GM23338 (cell line): ENCODE measurements at places on chromosomes 6 and 20. TPM values are rescaled to one million over a fixed set of nuclear protein-coding genes. Genes with fewer than 3 reads are reported as not detected.

Gene TBXT
- total RNA-seq: 0.39 TPM in 1 of 2 replicates, not detected in the other

Gene LST1
- total RNA-seq: not detected in 2 replicates

DNA sequence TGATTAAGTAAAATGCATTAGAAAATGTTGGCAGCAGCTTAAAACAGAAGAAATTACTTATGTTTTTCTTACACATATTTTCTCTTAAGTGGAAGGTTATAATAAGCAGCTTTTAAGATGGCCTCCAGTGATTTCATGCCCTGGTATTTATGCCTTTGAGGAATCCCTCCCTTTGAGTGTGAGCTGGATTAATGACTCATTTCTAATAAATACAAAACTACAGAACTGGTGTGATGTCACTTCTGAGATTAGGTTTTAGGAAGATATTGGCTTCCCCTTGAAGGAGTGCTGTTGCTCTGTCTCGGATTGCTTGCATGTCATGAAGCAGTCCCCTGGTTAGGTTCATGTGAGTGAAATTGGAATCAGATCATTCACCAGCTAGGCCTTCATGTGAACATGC lies 143.2 kb upstream of the EPHA7 start:
- peaks cover 8% of the 10 kb centered on the region; the same call in 1 of the 2 replicates for H3K4me1 ChIP-seq
- DNase-seq: no peak
- H3K36me3 ChIP-seq: no peaks in the 10 kb centered on the region
- H3K4me3 ChIP-seq: no peak overlapping the region

- peaks cover 15% of the 10 kb centered on the region for H3K4me1 ChIP-seq
- H3K27me3 ChIP-seq: no peaks in the 10 kb centered on the region
- no peak overlapping the region for H3K27ac ChIP-seq
- H3K36me3 ChIP-seq: no peaks in the 10 kb centered on the region
These were observed 251.5 kb downstream of the TSHZ2 start for GRCh38 chr20:53223626-53224172.

DNA sequence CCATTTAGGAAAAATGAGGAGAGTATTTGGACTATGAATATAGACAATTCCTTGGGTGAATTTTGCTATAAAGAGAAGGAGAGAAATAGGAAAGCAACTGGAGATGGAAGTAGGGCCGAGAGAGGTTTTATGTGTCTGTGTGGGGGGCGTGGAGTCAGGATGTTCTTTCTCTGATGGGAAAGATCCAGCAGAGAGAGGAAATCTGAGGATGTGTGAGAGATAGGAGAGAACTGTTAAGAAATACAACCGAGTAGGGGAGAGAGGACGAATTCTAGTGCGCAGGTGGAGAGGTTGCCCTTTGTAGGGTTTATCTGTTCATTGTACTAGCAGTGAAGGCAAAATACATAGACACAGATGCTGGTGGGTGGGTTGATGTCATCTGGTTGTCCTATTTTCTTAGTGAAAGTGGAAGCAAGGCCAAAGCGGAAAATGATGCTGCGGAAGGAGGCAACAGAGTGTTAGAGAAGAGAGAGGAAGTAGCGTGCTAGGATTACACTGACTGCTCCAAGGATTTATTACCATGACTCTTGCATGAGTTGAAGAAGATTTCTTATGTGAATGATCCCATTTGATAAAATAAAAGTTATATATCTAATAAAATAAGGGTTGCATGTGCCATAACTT lies 57.7 kb downstream of the CLVS2 start:
- no peaks in the 10 kb centered on the region for H3K27me3 ChIP-seq
- H3K36me3 ChIP-seq: no peaks in the 10 kb centered on the region
- no peak overlapping the region for H3K27ac ChIP-seq
- H3K4me3 ChIP-seq: no peak overlapping the region

GRCh38 chr6:11473008-11473740 lies 64.4 kb upstream of the TMEM170B start:
- no peak for DNase-seq
- no peaks in the 10 kb centered on the region for H3K27me3 ChIP-seq
- H3K36me3 ChIP-seq: no peaks in the 10 kb centered on the region; the same call in 1 of the 2 replicates
- no peak overlapping the region for H3K27ac ChIP-seq
- no peaks in the 10 kb centered on the region for H3K4me1 ChIP-seq
- no peak overlapping the region for H3K4me3 ChIP-seq

Gene HLA-DRA
- total RNA-seq: 4.4 and 6.9 TPM in 2 replicates

Gene CST2
- total RNA-seq: not detected in 2 replicates

Gene DAAM2
- 2.5 and 4.9 TPM in 2 replicates for total RNA-seq

DNA sequence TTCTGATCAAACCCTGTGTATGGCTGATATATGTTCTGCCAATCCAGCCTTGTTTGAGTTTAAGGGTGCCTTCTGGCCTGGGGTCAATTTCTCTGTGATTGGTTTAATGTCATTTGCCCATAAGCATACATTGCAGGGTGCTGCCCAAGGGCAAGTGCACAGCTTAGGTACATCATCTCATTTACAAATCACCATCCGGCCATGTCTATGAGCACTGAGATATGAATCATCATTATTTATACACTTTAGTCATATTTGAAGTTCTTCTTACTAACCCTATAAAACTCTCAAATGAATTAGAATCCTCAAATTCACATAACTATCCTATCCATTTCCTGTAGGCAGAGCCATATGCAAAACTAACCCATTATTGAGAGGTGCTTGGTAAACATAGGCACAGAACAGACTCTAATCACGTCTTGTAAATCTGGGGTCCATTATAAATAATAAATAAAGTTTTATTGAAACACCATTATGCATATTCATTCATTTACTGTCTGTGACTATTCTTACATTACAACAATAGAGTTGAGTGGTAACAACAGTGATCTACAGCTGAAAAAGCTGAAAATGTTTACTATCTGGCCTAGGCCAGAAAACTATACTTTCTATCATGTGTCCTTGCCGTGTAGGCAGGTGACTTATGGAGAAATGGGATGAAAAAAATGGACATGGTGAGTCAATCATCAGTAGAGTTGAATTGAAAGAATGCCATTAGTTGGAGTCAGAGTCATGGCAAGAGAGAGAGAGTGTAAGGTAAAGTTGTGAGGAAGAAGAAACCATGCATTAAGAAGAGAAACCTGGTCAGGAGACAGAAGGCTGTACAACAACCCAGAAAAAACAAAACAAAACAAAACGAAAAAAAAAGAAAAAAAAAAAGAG lies 25.0 kb downstream of the KCNQ5 start:
- no peak overlapping the region for H3K4me3 ChIP-seq
- peaks cover 2% of the 10 kb centered on the region; the same call in 1 of the 2 replicates for H3K4me1 ChIP-seq
- no peaks in the 10 kb centered on the region for H3K27me3 ChIP-seq
- no peaks in the 10 kb centered on the region for H3K36me3 ChIP-seq
- no peak overlapping the region for H3K27ac ChIP-seq

- no peaks in the 10 kb centered on the region for H3K27me3 ChIP-seq
- no peak overlapping the region for H3K4me3 ChIP-seq
- no peak overlapping the region for H3K27ac ChIP-seq
These were observed 174.8 kb upstream of the MAN1A1 start for GRCh38 chr6:119524410-119524809.

DNA sequence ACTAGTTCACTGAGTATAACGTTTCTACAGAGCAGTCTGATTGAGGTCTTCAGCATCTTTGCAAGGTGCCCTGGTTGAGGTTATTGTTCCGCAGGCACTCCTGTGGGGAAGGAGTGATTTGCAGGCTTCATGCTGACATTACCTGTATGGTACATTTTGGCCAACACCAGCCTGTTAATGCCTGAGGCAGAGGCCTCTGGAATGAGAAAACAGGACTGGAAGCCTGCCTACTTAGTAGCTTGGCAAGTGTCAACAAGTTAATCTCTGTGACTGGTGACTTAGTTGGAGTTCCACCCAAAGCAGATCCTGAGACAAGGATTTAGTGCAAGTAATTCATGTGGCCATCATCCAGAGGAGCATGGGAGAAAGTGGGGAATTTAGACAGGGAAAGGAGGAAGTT lies 24.6 kb downstream of the MAS1 start:
- H3K27ac ChIP-seq: no peak overlapping the region
- H3K4me1 ChIP-seq: 0 out of 2 replicates have a peak, but pooled peaks cover 4% of the 10 kb centered on the region
- H3K36me3 ChIP-seq: no peaks in the 10 kb centered on the region
- H3K4me3 ChIP-seq: no peak overlapping the region
- DNase-seq: no peak

Gene MUC21
- not detected in 2 replicates for total RNA-seq

GRCh38 chr6:152124429-152125074 lies 317.1 kb downstream of the ESR1 start:
- no peak overlapping the region for H3K27ac ChIP-seq
- no peak overlapping the region for H3K4me3 ChIP-seq
- H3K4me1 ChIP-seq: no peaks in the 10 kb centered on the region

GRCh38 chr6:170088582-170088955 lies 202.3 kb downstream of the DLL1 start:
- no peaks in the 10 kb centered on the region for H3K27me3 ChIP-seq
- DNase-seq: no peak
- H3K36me3 ChIP-seq: no peaks in the 10 kb centered on the region
- H3K4me1 ChIP-seq: no peaks in the 10 kb centered on the region

GRCh38 chr6:154341871-154342270 lies 14.7 kb downstream of the IPCEF1 start:
- H3K4me3 ChIP-seq: no peak overlapping the region
- no peaks in the 10 kb centered on the region for H3K36me3 ChIP-seq
- no peaks in the 10 kb centered on the region for H3K27me3 ChIP-seq
- H3K4me1 ChIP-seq: peaks cover 22% of the 10 kb centered on the region
- DNase-seq: no peak

DNA sequence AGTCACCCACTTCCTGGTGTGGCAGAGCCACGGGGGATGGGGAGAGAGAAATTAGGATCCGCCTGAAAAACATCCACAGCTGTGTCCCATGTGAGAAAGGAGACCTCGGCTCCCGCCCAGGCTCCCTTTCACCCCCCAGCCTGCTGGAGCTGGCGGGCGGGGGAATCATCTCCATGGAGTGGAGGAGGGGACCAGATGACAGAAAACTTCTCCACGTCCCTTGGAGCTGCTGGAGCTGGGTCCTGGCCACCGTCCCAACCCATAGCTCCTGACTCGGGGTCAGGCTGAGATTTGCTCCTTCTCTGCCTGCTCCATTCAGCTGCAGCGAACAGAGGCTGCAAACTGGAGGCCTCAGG lies 113.8 kb downstream of the CEBPB start:
- no peak overlapping the region for H3K27ac ChIP-seq
- peaks cover 11% of the 10 kb centered on the region; the same call in 1 of the 2 replicates for H3K4me1 ChIP-seq
- no peak for DNase-seq
- no peaks in the 10 kb centered on the region for H3K27me3 ChIP-seq
- no peaks in the 10 kb centered on the region for H3K36me3 ChIP-seq
- H3K4me3 ChIP-seq: no peak overlapping the region

Gene KLHDC3
- 182 and 184 TPM in 2 replicates for total RNA-seq

DNA sequence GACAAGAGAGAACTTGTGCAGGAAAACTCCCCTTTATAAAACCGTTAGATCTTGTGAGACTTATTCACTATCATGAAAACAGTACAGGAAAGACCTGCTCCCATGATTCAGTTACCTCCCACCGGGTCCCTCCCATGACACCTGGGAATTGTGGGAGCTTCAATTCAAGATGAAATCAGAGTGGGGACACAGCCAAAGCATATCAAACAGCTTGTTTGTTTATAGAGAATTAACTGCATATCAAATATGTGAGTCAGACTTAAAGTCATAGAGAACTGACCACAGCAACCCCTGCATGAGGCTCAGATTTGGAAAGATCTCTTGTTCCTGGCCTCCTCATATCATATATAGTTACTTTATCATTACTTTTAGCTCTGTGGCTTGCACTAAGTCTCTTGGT lies 29.1 kb upstream of the HDAC2 start:
- H3K27ac ChIP-seq: no peak overlapping the region
- H3K4me1 ChIP-seq: peaks cover 12% of the 10 kb centered on the region; the same call in 1 of the 2 replicates
- DNase-seq: no peak
- no peaks in the 10 kb centered on the region for H3K36me3 ChIP-seq

DNA sequence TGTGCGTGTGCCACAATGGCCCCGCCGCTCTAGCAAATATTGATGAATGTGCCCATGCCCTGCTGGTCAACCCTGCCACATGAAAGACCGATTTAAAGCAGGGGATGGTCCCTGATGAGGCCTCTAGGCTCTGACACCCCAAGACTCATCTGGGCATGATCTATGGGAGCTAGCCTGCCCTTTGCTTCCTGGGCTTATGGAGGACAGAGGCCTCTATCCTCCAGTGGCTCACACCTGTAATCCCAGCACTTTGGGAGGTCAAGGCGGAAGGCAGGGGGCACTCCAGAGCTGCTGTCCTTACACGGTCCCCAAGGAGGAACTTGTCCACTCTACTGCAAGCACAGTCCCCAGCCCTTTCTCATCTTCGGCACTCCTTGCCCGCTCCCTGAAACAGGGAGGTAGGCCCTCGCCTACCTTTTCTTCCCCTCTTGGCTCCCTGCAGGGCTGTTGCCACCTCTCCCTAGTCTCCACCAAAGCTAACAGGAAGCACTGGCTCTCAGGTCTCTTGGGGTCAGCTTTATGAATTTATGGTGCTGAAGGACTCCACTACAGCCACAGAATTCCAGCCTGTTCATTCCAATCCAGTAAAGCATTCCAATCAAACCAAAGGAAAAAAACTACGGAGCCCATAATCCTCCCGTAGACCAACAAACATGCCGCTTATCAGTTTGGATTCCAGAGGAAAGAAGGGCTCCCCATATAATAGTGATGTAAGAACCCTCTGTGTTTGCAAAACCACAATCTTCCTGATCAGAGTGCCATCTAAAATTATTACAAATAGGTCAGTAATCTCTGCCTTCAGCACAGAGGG lies 48.7 kb upstream of the FOXQ1 start:
- peaks cover 10% of the 10 kb centered on the region for H3K4me1 ChIP-seq
- no peak overlapping the region for H3K27ac ChIP-seq
- H3K27me3 ChIP-seq: no peaks in the 10 kb centered on the region
- H3K4me3 ChIP-seq: no peak overlapping the region
- no peaks in the 10 kb centered on the region for H3K36me3 ChIP-seq

GRCh38 chr6:52539607-52540006 lies 37.3 kb downstream of the TRAM2 start:
- H3K4me1 ChIP-seq: peaks cover 39% of the 10 kb centered on the region
- no peak for DNase-seq
- H3K27me3 ChIP-seq: no peaks in the 10 kb centered on the region

GRCh38 chr6:138691595-138692057 lies 81.9 kb upstream of the CCDC28A start:
- H3K27me3 ChIP-seq: peaks cover 9% of the 10 kb centered on the region; the same call in 1 of the 2 replicates
- H3K4me1 ChIP-seq: peaks cover 6% of the 10 kb centered on the region
- no peaks in the 10 kb centered on the region for H3K36me3 ChIP-seq
- H3K4me3 ChIP-seq: peak overlapping the region; percentile 96

Gene SOX4
- 156 and 164 TPM in 2 replicates for total RNA-seq

GRCh38 chr20:17936286-17936760 lies 32.3 kb downstream of the SNX5 start:
- H3K27me3 ChIP-seq: no peaks in the 10 kb centered on the region
- H3K36me3 ChIP-seq: peaks cover 3% of the 10 kb centered on the region; the same call in 1 of the 2 replicates
- H3K4me3 ChIP-seq: no peak overlapping the region
- DNase-seq: no peak

GRCh38 chr20:46811224-46812084 lies 83.2 kb upstream of the EYA2 start:
- peak; percentile 48 for DNase-seq
- H3K36me3 ChIP-seq: no peaks in the 10 kb centered on the region
- H3K4me1 ChIP-seq: peaks cover 12% of the 10 kb centered on the region; the same call in 1 of the 2 replicates
- peak overlapping the region; percentile 74 for H3K4me3 ChIP-seq

Gene TTBK1
- total RNA-seq: 1.1 and 1.2 TPM in 2 replicates

GRCh38 chr6:100228834-100229441 lies 234.9 kb upstream of the MCHR2 start:
- H3K27ac ChIP-seq: 0 out of 2 replicates have a peak overlapping the region, but pooled peaks have one; percentile 10
- peak overlapping the region; percentile 52 for H3K4me3 ChIP-seq
- peak; percentile 86 for DNase-seq
- H3K36me3 ChIP-seq: peaks cover 3% of the 10 kb centered on the region; the same call in 1 of the 2 replicates
- peaks cover 13% of the 10 kb centered on the region for H3K4me1 ChIP-seq
- no peaks in the 10 kb centered on the region for H3K27me3 ChIP-seq

Gene NKX2-4
- 0.35 and 2.1 TPM in 2 replicates for total RNA-seq
